ENCODE measurements at places on chromosomes 2 and 18.

GRCh38 chr2:215576572-215576971 lies 140.7 kb upstream of the FN1 start:
- DNase-seq: no peak

GRCh38 chr2:45765007-45765727 lies 113.7 kb downstream of the PRKCE start:
- DNase-seq: no peak

DNA sequence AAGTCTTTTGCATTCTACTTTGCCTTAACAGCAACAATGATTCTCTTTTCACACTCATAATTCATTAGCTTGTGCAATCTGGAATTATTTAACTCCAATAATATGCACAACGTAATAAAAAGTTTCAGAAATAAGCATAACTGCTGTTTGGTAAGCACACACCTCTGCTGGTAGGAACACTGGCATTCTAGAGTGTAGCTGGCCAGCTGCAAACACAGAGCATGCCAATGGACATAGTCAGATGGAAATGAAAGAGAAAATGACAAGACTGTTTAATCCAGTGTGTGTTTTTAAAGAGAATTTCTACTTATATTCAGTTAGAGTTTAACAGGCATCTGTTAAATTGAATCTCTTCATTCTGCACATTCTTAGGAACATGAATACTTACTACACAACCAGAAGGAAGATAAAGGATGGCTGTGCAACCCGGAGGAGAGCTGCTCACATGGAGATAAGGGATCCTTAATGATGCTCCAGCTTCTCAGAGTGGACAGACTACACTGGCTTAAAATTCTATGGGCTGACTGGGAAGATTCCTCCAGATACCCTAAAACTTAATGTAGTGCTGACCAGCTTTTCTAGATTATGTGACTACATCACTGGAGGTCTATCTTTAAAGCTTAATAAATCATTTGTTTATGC lies 94.6 kb upstream of the CHAC2 start:
- no peak for DNase-seq

DNA sequence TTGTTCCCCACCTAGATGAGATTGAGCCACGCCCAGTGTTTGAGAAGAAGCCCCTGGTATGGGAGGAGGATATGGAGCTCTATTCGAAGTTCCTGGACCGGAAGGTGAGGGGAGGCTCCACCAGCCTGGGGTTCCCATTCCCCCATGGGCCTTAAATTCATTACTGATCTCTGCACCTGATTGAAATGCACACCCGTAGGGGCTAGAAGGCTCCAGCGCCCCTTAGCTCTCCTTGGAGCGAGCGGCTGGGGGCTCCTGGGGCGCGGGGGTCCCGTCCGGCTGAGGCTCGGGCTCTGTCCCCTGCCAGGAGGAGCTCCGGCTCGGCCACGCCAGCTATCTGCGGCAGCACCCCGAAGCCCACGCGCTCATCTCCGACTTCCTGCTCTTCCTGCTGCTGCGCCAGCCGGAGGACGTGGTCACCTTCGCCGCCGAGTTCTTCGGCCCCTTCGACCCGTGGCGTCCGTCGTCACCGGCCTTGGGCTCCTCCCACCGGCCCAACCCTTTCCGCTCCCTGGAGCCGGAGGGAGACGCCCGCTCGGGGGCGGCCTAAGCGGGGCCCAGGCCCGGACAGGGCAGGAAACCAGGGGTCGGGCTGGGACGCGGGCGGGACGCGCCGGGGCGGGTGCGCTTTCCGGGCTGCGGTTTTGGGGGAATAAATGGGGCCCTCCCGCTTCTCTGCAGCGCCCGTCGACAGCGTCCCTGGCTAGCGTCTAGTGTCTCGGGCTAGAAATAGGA lies 10.9 kb downstream of the CATIP start:
- DNase-seq: peak; percentile 87

- no peak for DNase-seq
These were observed 1210.4 kb upstream of the ACVR2A start for GRCh38 chr2:146634230-146635097.

GRCh38 chr18:58955738-58956137 lies 91.1 kb downstream of the ZNF532 start:
- DNase-seq: no peak

DNA sequence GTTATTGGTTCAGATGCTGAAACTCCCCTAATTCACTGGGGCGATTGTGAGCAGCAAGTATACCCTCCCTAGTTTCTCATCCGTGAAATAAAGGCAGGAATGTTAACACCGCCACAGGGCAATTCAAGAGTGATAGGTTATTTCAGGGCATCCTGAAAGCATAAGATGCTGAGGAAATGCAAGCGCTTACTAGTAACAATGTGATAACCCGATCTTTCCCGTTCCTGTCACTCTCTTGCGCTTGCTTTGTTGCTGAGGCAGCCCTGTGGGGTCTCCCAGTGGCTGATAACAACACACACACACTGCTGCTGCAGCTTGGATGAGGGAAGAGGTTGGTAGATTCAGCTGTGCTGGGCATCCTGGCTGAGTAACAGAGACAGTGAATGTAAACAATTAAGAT lies 259.3 kb downstream of the AGPS start:
- DNase-seq: no peak

GRCh38 chr2:139600166-139600565 lies 820.0 kb upstream of the NXPH2 start:
- DNase-seq: no peak

DNA sequence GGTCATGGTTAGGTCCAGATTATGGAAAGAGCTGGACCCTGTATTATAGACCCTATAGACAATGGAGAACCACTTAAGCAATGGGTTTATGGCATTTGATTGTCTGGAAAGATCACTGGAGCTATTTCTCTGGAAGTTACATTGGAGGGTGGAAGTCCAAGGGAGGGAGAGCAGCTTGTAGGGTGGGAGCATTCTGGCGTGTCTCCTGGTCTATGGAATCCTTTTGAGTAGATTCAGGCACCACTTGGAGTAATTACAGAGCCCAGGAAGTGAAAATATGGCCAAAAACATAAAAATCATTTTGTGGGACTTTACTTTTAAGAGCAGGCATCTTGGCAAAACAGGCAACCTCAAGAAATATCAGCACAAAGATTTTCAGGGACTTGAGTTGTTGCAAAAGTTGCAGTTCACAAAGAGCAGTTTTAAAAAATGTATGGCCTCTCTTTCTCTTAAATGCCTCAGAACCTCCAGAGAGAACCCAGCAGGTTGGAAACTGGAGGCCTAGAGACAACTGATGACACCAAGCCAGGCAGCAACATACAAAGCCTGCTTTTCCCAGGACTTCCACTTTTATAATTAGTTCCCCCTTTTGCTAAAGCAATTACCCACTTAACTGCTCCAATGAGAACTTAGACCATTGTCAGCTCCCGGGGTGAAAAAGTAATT lies 331.0 kb downstream of the MYCN start:
- no peak for DNase-seq

- no peak for DNase-seq
These were observed 129.0 kb upstream of the ACVR2A start for GRCh38 chr2:147715807-147716206.

DNA sequence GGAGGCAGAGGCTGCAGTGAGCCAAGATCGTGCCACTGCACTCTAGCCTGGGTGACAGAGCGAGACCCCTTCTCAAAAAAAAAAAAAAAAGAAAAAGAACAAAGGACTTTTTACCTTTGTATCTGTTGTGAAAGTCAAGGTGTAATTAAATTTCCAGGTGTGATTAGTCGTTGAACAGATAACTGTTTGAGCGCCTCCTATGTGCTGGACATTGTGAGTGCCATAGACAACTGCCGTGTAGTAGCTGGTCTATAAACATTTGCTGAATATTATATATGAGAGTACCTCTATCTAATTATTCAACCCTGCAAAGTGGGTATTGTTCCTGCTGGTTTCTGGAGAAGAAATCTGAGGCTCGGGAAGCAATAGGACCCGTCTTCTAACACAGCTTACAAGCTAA lies 71.8 kb downstream of the ASAP2 start:
- DNase-seq: no peak

DNA sequence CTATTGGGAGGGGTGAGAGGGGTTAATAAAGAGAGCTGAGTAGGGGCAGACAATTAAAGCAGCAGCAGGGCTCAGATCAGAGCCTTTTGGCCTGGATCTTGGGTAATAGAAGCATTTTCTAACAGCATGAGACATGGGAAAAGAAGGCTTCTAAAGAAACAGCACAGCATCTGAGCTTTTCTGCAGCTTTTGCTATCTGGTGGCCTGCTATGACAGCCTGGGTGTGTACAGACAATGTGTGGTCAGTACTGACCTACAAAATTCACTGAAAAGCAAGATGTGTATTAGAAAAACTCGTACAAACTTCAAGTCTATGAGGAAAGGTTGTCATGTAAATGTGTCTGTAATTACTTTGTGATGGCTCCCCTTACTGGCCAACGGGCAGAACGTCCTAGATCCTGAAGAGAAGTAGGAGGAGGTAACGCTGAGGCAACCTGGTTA lies 95.6 kb downstream of the GALNT3 start:
- DNase-seq: peak; percentile 45

- DNase-seq: no peak
These were observed 8.2 kb downstream of the ZFP36L2 start for GRCh38 chr2:43218155-43218701.

DNA sequence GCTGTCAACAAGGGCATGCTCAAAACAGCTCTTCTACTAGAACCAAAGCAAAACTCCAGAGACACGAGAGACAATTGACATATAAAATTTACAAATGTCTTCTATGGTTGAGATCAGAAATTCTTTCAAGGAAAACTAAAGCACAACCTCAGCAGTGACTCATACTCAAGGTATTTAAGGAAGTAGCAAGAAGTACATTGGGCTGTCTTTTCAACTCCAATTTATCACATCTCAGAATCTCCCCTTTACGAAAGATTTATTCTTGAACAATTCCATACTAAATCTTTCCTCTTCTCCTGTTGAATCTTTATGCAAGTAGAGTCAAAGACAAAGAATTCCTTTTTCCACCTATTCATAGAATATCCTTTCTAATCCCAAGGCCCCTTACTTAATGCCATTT lies 324.0 kb downstream of the IRS1 start:
- DNase-seq: no peak

DNA sequence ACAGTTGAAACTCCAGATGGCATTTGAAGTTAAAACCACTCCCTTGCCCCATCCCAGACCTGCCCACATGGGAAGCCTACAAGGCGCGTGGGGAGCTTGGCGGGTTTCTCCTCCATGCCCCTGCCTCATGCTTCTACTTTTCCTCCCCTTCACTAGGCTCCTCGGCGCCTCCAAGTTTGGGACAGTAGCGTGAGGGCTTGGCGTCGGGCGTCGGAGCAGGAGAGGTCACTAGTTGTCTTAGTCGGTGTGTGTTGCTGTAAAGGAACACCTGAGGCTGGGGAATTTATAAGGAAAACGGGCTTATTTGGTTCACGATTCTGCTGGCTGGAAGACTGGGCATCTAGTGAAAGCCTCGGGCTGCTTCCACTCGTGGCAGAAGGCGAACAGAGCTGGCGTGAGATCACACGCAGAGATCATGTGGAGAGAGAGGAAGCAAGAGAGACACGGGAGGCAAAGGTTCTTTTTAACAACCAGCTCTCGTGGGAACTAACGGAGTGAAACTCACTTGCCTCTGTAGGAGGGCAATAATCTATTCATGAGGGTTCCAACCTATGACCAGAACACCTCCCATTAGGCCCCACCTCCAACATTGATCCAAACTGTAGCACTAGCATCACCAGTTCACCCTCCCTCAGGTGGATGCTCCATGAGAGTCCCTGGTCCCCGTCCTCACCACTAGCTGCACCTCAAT lies 25.3 kb downstream of the ITM2C start:
- no peak for DNase-seq

GRCh38 chr18:9934274-9934673 lies 20.5 kb downstream of the VAPA start:
- DNase-seq: no peak

DNA sequence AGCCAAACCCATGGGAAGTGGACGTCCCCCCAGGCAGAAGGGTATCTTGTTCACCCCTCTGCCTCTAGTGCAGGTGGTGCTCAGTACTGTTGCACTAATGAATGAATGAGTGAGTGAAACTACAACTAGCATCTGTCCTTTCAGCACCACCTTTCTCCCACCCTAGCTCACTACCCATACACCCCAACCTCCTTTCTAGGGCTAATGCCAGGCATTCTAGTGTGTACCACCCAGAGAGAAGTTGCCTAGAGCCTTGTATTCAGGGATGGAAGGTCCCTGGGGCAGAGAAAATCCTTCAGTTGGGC lies 22.5 kb downstream of the CCT7 start:
- no peak for DNase-seq

- no peak for DNase-seq
These were observed 17.0 kb upstream of the CYTIP start for GRCh38 chr2:157460897-157461296.

DNA sequence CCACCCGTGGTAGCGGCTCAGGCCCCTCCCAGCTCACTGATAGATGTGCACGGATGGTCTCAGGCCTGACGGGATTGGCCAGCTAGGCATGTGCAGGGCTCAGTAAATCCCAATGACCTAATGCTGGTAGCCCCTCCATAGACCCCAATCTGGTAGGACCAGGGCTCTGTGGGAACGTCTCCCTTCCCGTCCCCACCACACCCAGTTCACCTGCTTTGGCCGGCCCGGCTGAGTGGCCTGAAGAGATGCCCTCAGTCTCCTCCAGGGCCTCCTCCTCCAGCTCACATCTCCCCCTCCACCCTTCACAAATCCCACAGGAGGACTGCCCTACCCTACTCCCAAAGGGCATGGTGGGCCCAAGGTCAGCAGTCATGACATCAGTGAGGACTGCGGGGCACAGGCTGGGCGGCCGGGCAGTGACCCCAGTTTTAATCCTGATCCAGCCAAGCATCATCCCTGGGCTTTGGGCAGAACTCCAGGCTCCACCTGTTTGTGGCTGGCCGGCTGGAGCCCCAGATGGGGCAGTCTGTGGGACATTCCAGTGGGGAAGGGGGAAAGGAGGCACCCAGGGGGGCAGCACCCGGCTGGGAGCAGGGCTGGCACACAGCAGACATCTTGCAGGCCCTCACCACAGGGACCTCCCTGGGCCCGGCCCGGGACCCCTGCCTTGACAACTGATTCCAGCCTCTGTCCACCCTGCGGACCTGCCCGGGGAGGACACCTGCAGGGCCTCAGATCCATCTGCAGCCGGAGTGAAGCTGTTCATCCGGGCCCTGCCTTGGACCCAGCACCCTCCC lies 2.3 kb downstream of the KIF1A start:
- DNase-seq: peak; percentile 37

- DNase-seq: no peak
These were observed 86.4 kb upstream of the MCFD2 start for GRCh38 chr2:47002031-47002430.

GRCh38 chr2:202187570-202187969 lies 50.8 kb downstream of the SUMO1 start:
- no peak for DNase-seq

Data from right forelimb (tissue), 1 donor.